ENCODE measurements at places on chromosomes 3 and 15. TPM values are rescaled to one million over a fixed set of nuclear protein-coding genes. Genes with fewer than 3 reads are reported as not detected.

DNA sequence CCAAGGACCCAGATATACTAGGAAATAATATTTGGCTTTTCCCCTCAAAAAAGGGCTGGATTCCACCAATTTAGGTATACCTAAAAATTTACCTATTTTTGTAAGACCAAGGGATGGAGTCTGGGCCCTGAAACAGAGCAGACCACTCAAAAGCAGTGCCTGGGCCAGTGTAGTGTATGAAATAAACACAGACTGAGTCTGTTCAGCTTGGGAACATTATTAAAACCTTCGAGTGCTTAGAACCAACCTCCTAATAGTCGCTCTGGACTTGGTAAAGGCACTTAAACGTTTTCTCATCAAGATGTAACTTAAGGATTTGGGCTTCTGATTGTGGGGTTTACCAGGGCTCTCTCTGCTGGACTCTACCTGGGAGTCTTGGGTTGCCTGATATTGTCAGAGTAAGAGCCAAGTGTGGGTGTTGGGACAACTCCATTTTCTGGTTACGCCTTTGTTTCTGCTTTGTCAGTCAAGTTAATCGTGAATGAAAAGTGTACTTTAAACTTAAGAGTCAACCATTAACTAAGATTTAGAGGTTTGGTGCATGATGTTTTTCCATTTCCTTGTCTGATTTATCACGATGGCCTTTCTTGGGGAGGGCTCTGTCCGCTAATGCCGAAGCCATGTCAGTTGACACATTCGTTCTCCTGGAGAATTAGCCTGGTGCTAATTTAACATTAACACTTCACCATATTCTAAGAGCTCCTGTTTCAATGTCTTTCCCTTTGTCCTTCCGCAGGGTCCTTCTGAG lies 221.0 kb upstream of the TPM1 start:
- DNase-seq = peak; percentile 14

DNA sequence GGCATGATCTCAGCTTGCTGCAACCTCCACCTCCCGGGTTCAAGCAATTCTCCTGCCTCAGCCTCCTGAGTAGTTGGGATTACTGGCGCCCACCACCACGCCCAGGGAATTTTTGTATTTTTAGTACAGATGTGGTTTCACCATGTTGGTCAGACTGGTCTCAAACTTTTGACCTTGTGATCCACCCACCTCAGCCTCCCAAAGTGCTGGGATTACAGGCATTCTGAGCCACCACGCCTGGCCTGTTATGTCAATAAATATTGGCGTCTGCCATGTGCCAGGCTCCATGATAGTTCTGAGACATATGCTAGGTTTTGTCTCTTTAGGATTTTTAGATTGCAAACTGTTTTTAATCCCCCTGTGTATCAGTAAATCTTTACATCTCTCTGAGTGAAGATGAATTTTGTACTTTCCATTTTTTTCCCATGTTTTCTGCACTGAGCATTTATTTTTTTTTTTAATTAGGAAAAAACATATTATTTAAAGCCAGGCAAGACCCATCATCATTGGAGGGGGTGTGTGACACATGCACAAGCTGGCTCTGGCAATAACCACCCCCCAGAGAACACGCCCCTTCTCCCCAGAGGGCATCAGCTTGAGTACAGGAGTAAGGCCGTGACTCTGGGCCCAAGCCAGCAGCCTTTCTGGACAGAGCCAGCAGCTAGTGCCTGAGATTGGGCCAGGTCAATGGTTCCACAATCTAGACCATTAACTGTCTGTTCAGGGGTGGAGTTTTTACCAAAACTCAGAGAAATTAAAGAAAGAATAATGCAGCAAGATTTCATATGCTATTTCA lies 51.0 kb upstream of the ATP1B3 start:
- no peak for DNase-seq

DNA sequence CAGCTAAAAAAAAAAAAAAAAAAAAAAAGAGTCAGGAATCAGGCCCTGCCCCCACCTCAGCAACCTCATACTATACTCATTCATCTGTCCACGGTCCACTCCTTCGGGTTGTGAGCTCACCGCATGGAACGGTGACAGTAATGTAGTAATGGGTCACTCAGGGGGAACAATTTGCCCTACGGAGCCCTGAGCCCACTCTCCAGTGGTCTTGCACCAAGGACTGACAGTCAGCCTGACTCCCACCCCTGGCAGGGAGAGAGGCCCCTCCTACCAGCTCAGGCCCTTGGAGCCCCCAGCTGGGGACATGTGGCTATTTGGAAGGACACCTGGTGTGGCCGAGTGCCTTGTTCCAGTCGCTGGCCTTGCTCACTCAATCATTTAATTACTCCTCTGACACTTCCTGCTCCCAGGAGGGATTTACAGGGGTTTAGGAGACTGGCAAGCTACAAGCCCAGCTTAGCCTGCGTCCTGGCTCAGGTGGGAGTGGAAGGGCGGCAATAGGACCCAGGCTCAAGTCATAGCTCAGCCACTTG lies 19.9 kb upstream of the CACNA2D2 start:
- DNase-seq = no peak

- no peak for DNase-seq
Measured at GRCh38 chr15:99842071-99842470, 108.8 kb upstream of the LYSMD4 start.

DNA sequence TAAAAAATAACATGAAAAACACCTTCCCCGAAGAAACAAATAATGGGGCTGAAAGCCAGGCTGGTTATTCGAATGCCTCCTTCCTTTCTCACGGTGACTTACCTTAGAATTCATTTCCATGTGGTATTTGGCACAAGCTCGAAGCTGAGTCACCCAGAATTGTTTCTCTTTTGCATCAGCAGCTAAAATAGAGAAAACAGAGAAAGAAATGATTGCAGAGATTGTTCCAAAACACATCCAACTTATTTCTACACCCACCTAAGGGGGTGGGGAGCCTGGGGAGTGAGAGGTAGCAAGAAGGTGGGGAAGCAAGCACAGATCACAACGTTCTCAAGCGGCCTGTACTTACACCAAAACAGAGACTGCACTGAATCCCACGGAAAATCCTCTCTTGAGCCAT lies 104.7 kb downstream of the OSBPL10 start:
- DNase-seq = no peak

- DNase-seq = no peak
Measured at GRCh38 chr15:25899870-25900269, 36.7 kb upstream of the ATP10A start.

GRCh38 chr3:114411190-114411668 lies 117.4 kb downstream of the TIGIT start:
- no peak for DNase-seq

DNA sequence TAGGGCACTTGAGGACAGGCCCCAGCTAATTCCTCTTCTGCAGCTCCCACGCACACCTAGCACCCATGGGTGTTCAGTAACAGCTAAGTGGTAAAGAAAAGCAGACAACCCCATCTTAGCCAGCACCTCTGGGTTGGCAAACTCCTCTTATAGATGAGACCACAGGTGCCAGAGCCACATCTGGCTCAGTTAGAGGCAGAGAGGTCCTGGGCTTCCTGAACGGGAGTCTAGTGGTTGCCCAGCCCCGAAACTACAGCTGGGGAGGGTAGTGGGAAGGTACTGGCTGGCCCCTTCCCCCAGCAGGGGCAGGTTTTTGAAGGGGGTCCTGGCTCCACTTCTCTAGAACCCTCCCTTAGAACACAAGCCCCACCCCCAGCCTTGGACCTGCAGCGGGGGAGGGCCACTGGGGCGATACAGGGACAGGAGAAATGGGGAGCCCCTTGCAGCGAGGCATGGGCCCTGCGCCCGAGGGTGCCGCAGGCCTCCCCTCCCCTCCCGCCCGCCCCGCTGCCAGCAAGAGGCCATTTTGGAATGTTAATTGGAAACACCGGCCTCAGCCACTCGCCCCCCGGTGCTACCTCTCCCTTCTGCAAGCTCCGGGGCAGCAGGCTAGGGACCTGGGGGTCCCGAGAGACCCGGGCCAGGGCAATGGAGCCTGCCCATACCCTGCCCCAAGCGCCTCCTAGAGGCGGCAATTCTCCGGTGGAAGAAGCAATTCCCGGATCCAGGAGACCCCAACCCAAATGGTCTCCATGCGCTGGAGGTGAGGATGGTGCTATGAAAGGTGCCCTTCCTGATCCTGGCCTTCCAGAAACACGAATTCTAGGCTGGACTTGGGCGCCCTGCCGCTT lies 1.5 kb downstream of the DUSP7 start:
- DNase-seq = no peak

- no peak for DNase-seq
Measured at GRCh38 chr3:66354001-66354400, 133.2 kb downstream of the SLC25A26 start.

DNA sequence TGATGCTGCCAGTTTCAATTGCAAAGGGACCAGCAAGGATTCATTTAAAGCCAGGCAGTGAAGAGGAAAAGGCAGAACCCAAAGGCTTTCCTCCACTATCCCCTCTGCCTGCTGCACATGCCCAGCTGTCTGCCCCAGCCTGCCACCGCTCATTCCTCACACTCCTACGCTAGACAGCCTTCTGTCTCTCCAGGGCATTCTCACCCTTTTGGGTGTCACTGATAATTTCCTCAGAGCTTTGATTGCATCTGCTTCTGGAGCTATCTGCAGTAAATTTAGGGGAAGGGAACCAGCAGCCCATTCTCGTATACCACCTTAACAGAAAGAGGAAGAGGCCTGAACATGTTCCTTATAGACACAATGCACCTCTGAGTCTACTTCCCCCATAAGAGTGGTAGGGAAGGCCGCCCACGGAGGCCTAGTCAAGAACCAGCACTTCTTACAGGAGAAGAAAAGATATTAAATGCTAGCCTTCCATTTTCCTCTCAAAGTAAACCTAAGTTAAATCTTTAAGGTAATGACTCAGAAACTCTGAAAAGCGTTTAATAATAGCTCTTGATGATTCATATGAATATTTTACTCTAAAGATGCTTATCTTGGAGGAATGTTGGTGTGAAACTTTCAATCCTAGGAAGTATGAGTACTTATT lies 20.9 kb downstream of the NUDT16 start:
- no peak for DNase-seq

- DNase-seq = no peak
Measured at GRCh38 chr3:148759430-148759829, 61.7 kb downstream of the AGTR1 start.

DNA sequence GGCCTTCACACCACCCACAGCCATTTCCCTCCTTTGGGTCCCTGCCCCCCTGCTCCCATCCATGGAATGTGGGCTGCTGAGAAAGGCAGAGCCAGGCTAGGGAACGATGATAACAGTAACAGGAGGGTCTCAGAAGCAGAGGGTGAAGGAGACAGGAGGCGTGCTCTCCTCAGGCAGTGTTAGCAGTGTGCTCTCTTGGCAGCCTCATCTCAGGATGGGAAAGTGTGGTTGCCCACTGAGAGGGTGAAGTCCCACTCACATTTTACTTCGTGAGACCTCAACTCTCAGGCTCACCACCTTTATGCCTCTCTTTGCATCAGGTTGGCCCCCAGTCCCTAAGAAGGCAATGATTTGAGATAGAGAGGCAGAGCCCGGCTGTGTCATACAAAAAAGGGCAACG lies 24.5 kb downstream of the TIGIT start:
- DNase-seq = no peak

DNA sequence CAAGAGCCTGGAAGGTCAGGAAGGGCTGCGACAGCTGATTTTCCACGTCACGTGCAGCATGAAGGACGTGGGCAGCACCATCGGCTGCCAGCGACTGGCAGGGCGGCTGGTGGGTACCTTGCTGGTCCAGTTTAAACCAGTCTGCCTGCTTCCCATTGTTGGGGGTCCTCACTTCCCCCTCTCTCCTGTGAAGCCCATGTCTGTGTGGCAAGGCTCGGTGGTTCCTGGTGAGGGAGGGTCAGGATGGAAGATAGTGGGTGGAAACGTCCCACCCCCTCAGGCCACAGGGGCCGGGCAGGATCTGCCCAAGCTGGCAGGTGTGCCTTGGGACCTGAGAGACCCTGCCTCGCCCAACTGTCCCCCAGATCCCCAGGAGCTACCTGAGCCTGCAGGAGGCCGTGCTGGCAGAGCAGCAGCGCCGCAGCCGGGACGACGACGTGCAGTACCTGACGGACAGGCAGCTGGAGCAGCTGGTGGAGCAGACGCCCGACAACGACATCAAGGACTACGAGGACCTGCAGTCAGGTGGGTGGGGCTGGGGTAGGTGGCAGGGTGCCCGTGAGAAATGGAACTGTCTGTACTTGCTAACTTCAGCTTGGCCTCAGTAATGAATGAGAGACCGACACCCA lies 108.2 kb downstream of the LRRK1 start:
- peak; percentile 89 for DNase-seq

DNA sequence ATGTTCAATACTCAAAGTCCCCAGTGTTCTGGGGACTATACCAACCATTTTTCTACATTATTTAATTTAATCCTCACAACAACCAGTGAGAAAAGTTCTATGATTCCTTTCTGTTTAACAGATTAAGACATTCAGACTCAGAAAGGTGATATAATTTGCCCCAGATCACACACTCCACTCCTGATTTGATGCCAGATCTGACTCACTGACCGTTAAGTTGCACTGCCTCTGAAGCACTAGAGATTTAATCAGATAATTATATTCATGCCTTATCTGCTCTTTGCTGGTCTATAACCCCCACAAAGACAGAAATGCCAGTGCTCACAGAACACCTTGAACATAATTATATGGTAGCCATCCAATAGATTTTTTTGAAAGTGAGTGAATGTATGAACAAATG lies 501.0 kb downstream of the IGSF11 start:
- no peak for DNase-seq

GRCh38 chr15:38652998-38653397 lies 88.4 kb upstream of the RASGRP1 start:
- DNase-seq = no peak

- no peak for DNase-seq
Measured at GRCh38 chr15:62482785-62483429, 317.8 kb upstream of the C2CD4B start.

- DNase-seq = no peak
Measured at GRCh38 chr15:80485370-80486164, 81.4 kb downstream of the ARNT2 start.

DNA sequence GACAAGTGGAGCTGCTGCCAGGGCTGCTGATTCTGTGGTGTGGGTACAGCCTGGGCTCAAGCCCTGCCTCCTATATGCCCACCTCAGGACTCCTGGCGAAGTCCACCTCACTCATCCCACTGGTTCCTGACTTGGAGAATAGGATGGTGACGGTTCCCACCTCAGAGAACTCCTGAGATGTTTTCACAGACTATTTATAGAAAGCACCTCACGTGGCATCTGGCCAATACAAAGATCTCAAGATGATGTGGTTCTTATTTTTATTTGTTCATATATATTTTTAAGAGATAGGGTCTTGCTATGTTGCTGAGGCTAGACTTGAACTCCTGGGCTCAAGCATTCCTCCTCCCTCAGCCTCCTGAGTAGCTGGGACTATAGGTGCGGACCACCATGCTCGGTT lies 236.9 kb upstream of the BHLHE40 start:
- DNase-seq = no peak

The FGF12 gene
- total RNA-seq = 4.5 TPM

The PXYLP1 gene
- total RNA-seq = 7.1 TPM

The GOLGA8Q gene
- 0.96 TPM for total RNA-seq

The CCDC191 gene
- 1.3 TPM for total RNA-seq

The SH2D7 gene
- not detected for total RNA-seq

The BFSP2 gene
- not detected for total RNA-seq

The SEMA3B gene
- 22.1 TPM for total RNA-seq

The PAQR5 gene
- 0.74 TPM for total RNA-seq

The EOMES gene
- total RNA-seq = 0.42 TPM

The CDHR4 gene
- not detected for total RNA-seq

The SERPINI2 gene
- not detected for total RNA-seq

All from mesenteric fat pad (tissue), 1 donor.